CD8-positive, alpha-beta T cell (primary cell): ENCODE measurements at places on chromosomes 7 and 10.

DNA sequence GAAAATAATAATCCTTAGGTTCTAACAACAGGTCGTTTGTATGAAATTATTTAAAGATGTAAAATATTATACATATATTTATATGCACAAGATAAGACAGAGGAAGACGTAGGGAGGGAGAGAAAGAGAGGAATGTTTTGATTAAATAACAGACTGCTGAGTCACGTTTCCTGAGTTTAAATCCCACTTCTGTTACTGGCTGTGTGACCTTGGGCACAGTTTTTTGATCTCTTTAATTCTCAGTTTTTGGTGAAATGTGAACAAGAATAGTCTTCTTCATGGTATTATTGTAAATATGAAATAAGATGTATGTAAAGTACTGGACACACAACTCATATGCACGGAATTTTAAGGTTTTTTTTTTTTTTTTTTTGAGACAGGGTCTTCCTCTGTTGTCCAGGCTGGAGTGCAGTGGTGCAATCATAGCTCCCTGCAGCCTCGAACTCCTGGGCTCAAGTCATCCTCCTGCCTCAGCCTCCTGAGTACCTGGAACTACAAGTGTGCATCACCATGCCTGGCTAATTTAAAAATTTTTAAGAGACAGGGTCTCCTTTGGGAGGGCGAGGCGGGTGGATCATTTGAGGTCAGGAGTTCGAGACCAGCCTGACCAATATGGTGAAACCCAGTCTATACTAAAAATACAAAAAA, 42.6 kb downstream of the BAMBI start:
- DNase-seq, result no peak

GRCh38 chr7:112286250-112287086, 80.0 kb downstream of the ZNF277 start:
- DNase-seq, result no peak

DNA sequence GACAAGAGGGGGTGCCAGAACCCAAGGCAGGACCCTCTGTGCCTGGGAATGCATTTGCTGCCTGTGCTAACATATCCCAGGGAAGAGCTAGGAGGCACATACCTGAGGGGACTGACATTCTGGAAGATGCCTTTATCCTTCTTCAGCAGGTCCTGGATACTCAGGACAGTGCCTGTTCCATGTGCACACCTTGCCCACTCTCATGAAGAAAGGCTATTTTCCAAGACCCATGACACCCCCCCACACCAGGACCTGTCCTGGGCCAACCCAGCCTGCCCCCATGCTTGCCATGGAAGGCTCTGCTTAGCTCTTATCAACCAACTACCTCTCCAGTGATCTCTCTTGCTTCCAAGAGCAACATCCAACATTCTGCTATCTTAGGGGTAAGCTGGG, 67.2 kb upstream of the CAMK2B start:
- DNase-seq, result no peak

GRCh38 chr10:46309511-46310142, 22.8 kb downstream of the ANTXRL start:
- DNase-seq, result no peak

DNA sequence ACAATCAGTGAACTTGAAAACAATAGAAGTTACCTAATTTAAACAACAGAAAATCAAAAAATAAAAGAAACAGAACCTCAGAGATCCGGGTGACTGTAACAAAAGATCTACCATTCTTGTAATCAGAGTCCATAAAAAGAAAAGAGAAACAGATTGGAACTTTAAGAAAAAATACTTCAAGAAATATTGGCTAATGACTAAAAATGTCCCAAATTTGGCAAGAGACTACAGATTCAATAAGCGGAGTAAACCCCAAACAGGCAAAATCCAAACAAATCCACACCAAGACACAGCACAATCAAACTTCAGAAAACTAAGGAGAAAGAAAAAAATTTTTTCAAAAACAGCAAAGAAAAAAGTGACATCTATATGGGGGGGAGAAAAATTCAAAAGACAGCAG, 15.1 kb downstream of the GSAP start:
- no peak for DNase-seq

GRCh38 chr7:115240242-115240641, 318.3 kb downstream of the MDFIC start:
- DNase-seq, result no peak

DNA sequence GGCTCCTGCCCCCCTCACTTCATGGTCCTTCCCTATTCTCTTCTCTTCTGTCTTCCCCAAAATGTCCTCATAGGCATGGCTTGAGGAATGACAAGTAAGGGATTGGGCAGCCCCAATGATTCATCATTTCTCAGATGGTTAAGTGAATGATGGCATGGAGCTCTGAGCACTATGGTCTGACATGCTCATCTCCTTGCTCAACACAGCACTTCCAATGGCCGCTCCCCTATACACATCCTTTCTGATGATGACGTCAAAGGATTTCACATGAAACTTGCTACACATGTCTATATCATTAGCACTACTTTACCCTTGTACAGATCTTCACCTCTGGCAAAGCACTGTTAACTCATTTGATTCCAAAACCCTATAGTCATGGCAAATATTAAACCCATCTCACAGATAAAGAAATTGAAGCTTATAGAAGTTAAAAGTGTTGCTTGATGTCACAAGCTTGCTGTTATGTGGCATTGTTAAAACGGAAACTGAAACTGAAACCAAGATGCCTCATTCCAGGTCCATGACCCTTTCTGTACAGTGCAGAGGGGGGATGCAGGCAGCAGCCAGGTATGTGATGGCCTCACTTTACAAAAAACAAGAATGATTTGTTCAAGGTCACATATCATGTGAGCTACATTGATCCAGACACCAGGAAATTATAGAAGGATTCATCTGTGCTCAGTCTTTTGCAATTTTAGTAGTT, 90.0 kb upstream of the PLXNA4 start:
- no peak for DNase-seq

- DNase-seq, result no peak
Measured at GRCh38 chr7:155788616-155789000, 23.7 kb downstream of the SHH start.

DNA sequence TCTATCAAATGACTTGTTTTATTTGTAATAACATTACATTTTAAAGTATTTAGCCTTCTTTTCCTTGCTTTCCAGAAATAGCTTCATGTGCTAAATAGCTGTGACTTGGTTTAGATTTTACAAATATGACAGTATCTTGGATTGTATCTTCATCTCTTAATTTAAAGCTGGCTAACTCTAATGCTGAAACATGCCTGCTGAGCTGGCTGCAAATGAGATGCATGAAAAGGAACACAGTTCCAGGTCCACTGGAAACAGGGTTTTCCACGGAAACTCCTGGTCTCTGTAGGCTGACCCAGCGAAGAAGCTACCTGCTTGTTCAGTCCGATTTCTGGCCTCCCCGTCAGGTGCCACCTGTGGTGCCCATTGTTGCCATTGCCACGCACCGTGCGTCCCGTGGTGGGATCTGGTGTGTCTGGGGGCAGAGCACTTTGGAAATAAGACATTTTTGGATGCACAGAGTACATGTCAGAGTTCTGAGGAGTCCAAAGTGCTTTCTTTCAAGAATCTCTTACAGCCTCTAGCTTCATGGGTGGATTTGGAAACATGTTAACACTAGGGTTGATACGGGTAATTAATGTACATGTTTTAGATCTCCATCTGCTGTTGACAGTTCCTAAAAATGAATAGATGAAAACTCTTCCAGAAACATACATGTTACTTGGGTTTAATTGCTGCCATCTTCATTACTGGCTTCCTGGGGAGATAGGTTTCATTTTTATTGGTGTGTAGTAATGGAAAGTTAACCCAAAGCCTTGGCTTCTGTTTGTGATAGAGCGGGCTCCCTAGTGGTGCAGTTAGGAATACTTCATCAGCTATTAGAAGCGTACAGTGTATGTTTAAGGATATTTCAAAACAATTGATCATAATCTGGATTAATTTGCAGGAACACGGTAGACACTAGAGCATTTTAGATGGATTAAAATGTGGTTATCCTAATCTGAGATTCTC, 45.0 kb downstream of the SHH start:
- no peak for DNase-seq

GRCh38 chr10:8048281-8049008, 6.0 kb upstream of the GATA3 start:
- DNase-seq, result peak; percentile 60

- DNase-seq, result no peak
Measured at GRCh38 chr10:78617115-78617514, 451.7 kb upstream of the ZMIZ1 start.

- DNase-seq, result no peak
Measured at GRCh38 chr7:23471106-23471859, 992 bp upstream of the IGF2BP3 start.

GRCh38 chr7:1986366-1987083, 246.2 kb downstream of the MAD1L1 start:
- DNase-seq, result peak; percentile 65

DNA sequence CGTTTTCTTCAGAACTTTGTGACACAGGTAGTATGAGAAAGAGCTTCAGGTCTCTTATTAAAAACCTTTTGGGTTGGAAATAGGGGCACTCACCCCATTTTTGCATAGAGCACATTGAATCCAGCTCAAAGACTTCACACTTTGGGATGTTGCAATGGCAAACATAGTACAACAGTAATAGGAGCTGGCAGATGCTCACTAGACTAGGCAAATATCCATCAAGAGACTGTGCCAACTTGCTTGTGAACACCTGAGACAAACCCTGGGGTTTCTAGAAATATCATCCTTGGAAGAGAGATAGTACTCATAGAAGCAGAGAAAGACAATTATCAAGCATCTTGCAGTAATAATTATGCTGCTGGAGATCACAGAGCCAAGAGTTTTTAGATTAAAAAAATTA, 280.0 kb downstream of the CACNA2D1 start:
- DNase-seq, result no peak

DNA sequence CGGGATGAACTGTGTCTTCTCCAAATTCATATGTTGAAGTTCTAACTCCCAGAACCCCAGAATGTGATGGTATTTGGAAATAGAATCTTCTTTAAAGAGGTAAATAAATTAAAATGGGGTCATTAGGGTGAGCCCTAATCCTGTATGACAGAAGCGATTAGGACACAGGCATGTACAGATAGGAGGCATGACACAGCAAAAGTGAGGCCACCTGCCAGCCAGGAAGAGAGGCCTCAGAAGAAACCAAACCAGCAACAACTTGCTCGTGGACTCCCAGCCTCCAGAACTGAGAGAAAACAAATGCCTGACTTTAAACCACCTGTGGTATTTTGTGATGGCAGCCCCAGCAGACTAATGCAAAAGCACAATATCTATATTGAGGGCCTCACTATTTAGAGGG, 214.3 kb downstream of the NEBL start:
- no peak for DNase-seq

DNA sequence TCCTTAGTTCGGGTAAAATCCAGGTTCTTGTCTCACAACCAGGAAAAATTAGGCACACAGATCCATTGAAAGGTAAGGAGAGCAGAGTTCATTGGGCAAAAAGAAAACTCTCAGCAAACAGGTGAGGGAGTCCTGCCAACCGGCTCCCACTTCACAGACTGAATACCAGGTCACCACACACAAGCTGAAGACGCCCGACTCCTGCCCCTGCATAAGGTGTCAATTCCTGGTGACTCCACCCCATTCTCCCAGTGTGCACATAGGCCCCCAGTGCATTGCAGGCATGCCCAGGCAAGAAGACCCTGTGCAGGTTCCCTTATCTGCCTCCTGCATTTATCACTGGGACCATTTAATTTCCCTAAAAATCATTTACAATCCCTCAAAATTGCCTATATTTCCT, 354.6 kb downstream of the LRRTM3 start:
- no peak for DNase-seq

GRCh38 chr7:27793780-27794179, 53.8 kb downstream of the TAX1BP1 start:
- no peak for DNase-seq

DNA sequence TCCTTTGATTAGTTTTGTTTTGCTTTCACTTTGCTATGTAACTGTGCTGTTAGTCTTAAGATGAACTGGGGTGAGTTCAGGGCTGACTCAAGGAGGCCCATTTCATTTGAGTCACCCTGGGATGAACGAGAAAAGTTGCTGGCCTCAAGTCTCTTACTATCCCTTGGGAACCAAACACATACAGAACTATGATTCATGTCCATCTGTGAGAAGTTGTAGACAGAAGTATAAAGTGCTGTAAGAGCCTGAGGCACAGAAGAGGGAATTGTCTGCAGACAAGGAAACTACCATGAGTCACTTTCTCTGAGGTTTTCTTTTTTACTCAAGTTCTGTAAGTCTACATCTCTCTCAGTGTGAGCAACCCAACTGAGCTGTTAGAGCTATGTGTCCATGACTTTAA, 179.8 kb upstream of the CSTF2T start:
- no peak for DNase-seq

DNA sequence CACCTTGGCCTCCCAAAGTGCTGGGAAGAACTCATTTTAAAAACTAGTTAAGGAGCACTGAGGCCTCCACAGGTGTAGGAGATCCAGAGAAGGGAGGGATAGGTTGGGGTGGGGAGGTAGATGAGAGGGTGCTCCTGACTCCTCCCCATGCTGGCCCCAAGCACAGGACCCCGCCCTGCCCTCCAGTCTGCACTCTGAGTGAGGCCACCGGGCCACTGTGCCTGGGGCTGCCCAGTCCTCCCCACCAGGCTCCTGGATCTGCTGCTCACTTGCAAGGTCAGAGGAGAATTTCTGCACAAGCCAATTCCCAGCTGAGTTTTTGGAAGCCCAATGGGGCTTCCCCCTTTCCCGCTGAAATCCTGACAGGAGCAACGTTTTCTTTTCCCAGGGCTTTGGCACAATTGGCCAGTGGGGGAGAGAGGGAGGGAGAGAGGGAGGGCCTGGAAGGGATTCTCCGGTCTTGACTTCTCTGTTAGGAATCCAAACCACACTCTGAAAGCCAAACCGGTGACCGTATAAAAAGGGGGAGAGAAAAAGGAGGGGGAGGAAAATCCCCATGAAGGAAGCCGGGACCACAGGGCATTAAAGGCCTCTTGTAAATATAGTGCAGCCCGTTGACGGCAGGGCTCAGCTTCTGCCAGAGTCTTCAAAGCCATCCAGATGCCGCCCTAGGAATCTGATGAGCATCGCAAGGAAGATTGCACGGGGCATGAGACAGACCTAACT, 116.2 kb downstream of the SH3PXD2A start:
- DNase-seq, result no peak

GRCh38 chr10:78049851-78050250, 16.2 kb downstream of the RPS24 start:
- DNase-seq, result no peak

- DNase-seq, result no peak
Measured at GRCh38 chr7:151858456-151858855, 18.5 kb downstream of the PRKAG2 start.

- DNase-seq, result peak; percentile 24
Measured at GRCh38 chr7:87628780-87629569, 777 bp downstream of the RUNDC3B start.

DNA sequence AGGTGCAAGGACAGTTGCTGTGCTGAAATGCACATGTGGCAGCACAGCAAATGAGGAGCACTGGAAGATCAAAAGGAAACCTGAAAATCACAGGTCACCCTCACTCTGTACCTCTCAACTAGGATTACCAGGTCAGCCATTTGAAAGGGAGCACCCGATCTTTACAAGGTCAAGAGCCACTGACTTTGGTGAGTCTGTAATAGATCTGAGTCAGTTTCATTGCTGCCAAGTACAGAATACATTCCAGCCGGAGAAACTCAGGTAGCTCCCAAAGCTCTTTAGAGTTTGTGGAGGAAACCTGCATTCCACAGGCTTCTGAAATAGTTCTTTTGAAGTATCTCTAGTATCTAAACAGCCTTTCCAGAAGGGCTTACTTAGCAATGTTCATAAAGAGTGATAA, 217.5 kb downstream of the SNX13 start:
- DNase-seq, result no peak
